ENCODE measurements at places on chromosomes 4 and X.

- DNase-seq, result no peak
These were observed 32.4 kb upstream of the SORCS2 start for GRCh38 chr4:7159923-7160322.

DNA sequence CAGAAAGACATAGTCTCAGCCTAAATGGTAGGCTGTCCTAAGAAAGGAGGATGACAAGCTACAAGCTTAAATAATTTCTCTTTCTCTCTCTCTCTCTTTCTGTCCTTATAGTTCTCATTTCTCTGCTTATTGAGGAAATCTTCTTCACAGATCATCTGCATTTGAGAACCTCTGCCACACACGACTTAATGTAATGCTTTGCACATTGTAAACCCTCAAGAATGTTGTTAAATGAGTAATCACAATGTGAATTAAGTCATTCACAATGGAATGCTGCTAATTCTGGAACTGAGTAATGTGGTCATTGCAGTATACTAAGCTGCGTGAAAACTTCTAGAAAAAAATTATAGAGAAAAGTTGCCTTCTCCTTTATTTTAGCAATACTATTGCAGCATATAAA is 508.9 kb upstream of the FTHL17 start:
- DNase-seq, result no peak

GRCh38 chr4:115424852-115425251 is 311.4 kb upstream of the NDST4 start:
- DNase-seq, result no peak

DNA sequence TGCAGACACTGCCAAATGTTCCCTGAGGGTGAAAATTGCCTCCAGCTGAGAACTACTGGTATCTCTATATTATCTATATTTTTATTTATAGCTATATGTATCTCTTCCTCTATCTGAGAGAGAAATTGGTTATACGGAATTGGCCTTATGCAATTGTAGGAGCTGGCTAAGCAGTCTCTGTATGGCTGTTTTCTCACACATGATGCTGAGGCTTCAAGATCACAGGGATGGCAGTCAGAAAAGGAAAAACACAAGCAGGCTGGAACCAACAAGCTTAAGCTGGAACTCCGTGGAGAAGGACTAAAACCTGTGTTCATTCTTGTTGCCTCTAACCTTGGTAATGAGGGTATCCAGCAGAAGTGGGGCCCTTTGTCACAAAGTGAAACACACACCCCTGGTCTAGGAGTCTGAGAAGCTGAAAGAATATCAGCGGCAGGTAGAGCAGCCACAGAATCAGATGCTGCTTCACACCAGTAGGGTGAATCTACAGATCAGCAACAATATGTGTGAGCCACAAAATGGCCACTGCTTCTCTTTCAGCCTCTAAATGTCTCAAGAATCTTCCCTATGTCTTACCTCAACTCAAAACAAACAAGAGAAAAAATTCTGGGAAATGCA is 166.5 kb upstream of the PPP1R2C start:
- no peak for DNase-seq

- no peak for DNase-seq
These were observed 32.7 kb downstream of the SEC24D start for GRCh38 chr4:118803253-118803652.

DNA sequence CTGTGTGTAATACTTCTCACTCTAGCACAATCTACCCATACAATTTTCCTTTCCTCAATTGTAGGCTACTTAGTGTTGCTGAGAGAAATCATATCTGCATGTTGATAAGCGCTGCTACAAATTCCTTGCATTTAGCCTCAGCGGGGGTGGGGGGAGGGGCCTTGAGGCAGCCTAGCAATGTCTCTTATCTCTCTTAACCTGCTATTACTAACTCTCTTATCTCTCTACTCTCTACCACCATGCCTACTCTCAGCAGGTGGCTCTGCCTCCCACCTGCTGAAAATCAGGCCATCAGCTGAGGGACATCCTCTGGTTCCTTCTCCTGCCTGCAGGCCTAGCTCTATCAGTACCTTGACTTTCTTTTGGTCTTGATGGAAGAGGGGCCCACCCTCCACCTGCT is 98.9 kb downstream of the GPR82 start:
- DNase-seq, result no peak

GRCh38 chr4:139241784-139242151 is 38.3 kb downstream of the MGARP start:
- DNase-seq, result no peak
